ENCODE measurements at places on chromosomes 5 and 9.

DNA sequence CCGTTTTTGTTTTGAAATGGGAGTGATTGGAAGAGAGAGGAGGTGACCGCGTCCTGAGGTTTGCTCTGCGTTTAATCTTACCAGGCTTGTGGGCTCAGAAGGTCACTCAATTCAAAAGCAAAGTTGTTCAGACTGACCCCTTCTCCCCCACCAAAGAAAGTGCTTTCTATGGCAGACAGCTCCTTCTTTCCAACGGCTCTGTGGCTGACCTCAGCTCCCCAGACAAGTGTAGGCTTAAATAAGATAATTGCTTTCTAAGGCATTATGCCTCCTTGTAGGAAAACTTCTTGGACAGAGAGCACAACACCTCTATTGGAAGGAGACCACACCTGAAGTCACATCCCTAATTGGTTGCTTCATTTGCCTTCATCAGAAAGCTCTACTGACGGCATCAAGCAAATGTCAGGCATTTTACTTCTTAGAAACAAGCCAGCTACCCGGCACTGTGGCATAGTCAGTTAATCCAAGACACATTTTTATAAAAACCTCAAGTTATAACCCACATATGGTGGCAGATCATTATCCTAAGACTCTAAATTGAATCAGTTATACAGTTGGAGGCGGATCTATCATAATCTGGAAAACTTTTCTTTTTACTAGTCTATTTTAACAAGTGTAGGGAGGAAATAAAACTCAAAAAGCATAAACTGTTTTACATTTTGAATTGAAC, 94.9 kb downstream of the TMEM174 start:
- no peak for DNase-seq

GRCh38 chr9:101437806-101438232, 2.2 kb upstream of the ALDOB start:
- DNase-seq: no peak

GRCh38 chr5:171263181-171263580, 45.9 kb upstream of the TLX3 start:
- no peak for DNase-seq

- no peak for DNase-seq
These were observed 152.1 kb upstream of the SLC24A2 start for GRCh38 chr9:19940811-19941535.

DNA sequence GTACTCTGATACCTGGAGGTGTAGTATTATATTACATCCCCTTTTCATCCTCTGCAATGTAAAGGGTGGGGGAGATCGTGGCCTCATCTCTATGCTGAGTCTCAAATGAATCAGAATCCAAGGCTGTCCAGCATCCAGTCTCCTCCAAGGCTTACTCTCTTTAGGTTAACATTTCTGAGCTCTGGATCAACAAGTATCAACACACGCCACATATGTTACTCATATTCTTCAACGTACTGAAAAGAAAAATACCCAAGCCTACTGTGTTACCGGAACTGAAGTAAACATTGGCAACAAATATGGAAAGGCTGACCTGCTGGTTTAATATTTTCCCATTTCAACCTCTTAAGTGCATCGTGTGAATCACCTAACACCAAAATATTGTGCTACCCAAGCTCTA, 241.8 kb downstream of the GAS1 start:
- DNase-seq: no peak

Measured in T-helper 2 cell (primary cell).